ENCODE measurements at places on chromosomes 4 and X. TPM values are rescaled to one million over a fixed set of nuclear protein-coding genes. Genes with fewer than 3 reads are reported as not detected.

DNA sequence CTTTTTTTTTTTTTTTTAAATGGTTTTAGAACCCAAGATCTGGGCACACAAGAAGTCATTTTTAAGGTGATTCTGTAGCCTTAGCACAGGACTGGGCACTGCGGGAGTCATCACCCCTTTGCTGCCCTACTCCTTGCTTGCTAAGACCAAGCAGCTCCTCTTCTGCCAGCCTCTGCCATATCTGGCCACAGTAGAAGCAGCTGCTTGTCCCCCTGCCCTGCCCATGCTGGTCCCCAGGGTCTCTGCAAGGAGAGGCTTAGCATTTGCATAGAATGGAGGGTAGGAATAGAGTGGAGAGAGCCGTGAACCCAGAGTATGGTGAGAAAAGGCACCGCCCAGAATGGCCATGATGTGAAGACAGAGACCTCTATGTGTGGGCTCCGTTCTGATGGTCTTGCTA, 109.3 kb downstream of the ADRA2C start:
- DNase-seq: no peak

DNA sequence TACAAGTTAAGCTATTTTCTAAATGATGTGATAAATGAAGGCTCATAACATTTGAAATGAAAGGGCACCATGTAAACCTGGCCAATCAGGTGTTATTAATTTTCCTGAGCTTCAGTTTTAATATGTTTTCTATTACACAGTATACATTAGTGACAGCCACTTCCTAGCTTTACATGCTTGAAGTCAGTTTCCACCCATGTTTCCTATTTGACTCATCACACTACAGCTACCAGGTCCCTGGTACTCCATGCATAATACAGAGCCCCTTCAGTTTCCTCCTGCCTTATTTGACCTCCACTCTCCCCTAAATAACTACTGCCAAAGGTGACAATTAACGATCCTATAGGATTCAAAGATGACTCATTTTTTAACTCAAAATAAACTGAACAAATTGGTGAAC, 18.3 kb downstream of the ZNF518B start:
- DNase-seq: no peak

DNA sequence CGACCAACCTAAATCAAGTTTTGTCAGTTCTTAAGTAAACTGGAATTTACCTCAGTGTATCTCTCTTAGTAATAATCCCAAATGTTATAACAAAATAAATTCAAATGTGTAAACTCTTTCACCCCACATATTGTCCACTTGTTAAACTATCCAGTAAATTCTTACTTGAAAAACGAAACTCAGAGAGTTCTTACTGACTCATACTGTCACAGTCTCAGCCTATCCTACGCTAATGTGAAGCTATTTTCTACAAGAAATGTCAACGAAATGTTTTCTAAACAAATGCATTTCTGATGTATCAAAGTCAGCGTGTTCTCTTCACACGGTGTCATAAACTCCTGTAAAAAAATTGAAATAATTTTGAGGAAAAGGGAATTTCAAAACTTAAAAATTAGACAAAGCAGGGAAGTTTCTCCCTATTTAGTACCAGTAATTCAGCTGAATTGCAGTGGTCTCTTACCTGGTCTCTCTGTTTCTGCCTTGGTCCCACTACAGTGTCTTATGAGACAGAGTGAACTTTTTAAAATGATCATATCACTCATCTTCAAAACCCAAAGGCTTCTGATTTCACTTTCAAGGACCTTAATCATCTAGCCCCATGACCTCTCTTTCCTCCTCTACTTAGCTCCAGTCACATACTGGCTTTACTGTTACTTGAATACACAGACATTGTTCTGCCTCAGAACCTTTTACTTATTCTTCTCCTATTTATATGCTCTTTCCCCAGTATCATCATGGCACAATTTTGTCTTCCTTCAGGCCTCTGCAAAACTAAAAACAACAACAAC, 63.3 kb downstream of the DCAF8L1 start:
- no peak for DNase-seq

- DNase-seq: no peak
These were observed 1.8 kb downstream of the SLC30A9 start for GRCh38 chr4:41991916-41992767.

DNA sequence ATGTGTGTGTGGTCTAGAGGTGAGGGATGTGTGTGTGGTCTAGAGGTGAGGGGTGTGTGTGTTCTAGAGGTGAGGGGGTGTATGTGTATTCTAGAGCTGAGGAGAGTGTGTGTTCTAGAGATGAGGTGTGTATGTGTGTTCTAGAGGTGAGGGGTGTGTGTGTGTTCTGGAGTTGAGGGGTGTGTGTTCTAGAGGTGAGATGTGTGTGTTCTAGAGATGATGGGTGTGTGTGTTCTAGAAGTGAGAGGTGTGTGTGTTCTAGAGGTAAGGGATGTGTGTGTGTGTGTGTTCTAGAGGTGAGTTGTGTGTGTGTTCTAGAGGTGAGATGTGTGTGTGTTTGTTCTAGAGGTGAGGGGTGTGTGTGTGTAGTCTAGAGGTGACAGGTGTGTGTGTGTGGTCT, 1.3 kb downstream of the BST1 start:
- no peak for DNase-seq

DNA sequence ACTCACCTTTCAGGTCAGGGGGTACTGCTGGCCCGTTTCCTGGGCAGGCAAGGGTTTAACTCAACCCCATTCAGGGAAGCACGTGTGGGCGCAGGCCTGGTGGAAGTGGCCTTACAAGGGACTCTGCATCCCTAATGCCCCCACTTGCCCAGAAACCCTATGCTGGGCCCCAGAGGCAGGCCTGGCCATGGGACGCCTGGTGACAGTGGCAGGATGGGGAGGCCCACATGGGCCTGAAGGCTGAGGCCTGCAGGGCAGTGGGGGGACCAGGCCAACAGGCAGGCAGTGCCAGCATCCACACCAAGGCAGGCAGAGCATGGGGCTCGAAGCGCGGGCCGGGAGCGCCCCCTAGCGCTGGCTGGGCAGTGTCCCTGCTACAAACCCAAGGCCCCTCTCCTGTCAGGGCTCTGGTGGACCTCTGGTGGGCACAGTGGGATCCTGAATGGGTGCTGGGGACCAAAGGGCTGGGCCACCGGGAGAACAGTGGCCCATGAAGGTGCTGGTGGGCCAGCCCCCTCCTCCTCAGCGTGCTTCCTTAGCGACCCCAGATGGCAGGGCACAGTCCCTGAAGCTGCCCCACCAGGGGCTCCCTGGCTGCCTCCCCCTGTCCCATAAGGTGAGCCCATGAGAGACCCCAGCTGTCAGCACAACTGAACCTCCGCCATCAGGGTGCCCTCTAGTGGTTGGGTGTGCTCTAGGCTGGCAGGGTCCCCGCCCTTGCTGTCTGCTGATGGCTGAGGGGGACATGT, 16.8 kb downstream of the FGFR3 start:
- peak; percentile 61 for DNase-seq

GRCh38 chr4:75564023-75564422, 8.2 kb downstream of the ODAPH start:
- no peak for DNase-seq

DNA sequence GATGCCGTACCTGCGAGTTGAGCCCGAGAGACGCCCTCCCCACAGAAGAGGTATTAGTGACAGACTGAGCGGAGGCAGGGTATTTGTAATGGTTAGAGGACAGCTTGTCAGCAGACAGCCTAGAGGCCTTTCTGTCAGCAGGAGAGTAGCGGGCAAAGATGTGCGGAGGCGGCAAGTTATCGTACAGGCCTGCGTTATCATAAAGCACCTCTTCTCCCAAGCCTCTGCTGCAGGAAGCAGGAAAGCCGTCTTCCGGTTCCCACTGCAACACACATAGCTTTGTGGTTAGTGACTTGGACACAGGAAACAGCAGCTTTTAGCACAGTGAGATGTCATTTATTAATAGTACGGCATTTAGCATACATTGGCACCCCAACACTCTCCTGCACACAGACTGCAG, 158.3 kb downstream of the AFAP1 start:
- DNase-seq: no peak

DNA sequence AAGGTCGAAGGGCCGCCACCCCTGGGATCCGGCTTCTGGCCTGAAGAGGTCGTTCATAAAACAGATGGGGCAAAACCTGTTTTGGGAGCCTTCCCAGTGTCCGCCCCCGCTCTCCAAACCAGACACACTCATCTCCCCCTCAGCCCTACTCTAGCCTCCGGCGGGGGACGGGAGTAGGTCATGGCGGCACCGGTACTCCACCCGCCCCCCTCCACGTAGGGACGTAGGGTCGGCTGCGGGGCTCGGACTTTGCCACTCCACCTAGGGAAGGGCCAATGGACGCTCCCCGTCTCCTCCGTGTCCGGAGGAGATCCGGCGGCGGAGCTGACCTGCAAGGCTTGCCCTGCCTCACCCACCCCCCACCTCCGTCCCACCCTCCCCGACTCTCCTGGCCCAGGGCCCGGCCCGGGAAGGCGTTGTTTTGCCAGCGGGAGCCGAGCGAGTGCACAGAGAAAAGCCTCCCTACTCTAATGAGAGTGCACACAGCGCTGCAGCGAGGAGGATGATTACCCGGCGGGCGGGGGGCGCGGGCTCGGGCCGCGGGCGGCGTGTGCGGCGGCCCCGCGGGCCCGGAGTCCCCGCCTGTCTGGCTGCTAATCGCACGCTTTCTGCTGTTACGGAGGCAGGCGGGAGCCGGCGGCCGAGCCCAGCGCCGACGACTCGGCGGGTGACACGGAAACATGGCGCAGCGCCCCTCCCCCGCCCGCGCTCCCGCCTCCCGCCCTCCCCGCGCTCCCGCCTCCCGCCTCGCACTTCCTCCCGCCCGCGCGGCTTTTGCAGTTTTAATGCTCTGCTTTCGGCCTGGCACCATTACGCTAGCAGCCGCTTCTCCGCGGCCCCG, 8.3 kb upstream of the BCOR start:
- peak; percentile 76 for DNase-seq

- DNase-seq: no peak
These were observed 125.0 kb downstream of the RASGEF1B start for GRCh38 chr4:81346719-81347118.

DNA sequence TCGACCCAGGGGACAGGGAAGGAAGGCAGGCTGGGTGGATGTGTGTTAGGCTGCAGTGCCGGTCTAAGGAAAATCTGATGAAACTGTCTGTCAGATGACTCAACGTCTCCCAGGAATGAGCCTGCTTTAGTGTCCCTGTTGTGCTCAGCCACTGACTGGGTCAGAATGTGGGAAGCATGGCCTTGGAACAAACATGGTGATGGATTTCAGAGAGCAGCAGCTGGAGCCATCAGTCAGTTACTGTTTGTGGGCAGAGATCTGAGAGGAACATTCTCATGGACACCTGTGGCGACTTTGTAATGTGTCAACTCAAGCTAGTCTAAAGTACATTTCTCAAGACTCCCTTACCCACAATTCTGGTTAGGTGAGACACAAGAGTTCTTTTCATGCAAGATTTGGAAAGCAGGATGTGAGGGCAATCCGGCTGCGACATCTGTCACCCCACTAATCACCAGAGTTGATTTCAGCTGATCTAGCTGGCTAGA, 63.2 kb downstream of the ANAPC10 start:
- DNase-seq: no peak

DNA sequence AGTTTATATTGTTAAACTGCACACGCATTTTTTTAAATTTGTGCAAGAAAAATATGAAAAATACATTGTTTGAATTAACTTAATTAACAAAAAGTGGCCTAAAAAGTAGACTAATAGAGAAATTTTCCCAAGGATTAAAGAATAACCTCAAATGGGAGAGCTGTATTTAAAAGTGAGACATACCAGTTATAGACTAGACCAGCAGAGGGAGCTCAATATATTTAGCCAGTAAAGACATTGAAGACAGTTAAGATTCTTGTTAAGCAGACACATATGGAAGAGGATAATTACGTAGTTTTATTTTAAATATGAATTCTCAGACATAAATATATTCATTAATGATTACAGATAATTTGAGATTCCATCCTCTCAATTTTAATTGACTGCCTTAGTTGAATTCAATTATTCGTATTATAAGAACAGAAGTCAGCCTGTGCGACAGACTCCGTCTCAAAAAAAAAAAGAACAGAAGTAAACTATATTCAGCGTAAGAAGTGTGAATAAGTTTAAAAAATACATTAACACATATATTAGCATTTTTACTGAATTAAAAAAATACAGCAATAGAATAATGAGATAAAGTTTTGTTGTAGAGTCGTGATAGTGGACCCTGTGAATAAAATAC, 64.8 kb downstream of the GLRA3 start:
- DNase-seq: no peak

- DNase-seq: no peak
These were observed 176.2 kb downstream of the CBR4 start for GRCh38 chr4:168833881-168834280.

GRCh38 chr4:186015212-186015817, 53.6 kb upstream of the TLR3 start:
- peak; percentile 74 for DNase-seq

- no peak for DNase-seq
These were observed 283.7 kb upstream of the GATB start for GRCh38 chr4:152044331-152045036.

DNA sequence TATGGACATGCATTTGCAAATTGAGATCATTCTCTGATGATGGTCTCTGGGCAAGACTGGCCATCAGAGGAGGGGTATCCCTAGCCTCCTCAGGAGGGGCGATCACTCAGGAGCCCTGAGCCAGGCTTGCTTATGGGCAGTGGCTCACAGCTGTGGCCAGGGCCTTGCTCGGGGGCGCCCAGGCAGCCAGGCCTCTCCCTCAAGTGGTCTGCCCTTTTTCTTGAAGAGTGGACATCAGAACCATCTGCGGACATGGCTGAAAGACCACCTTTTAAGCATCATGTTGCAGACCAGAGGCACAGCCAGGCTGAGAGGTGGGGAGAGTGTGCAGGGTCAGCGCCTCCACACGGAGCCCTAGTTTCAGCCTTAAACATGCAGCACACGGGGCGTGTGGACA, 106.7 kb upstream of the PSAPL1 start:
- no peak for DNase-seq

GRCh38 chrX:78327370-78328086, at the start of gene CYSLTR1:
CYSLTR1 (minus strand) TSS chrX:78327611; CDS start chrX:78273746, 53,865 bp downstream.
- no peak for DNase-seq

GRCh38 chr4:52545099-52546069, 113.7 kb downstream of the USP46 start:
- DNase-seq: peak; percentile 68

The TXK gene
- 0.25 TPM for total RNA-seq

The MAGEA9B gene
- not detected for total RNA-seq

The ARHGAP36 gene
- not detected for total RNA-seq

The TLL1 gene
- total RNA-seq: 0.90 TPM

The GPRASP3 gene
- total RNA-seq: 5.4 TPM

The GABRB1 gene
- total RNA-seq: 3.7 TPM

The OTUD4 gene
- total RNA-seq: 42.1 TPM

The TMEM31 gene
- not detected for total RNA-seq

The RHOXF2B gene
- not detected for total RNA-seq

The CCKAR gene
- total RNA-seq: not detected

The VEGFC gene
- 7.4 TPM for total RNA-seq

The TMSB15B gene
- 0.56 TPM for total RNA-seq

The MAGEA11 gene
- total RNA-seq: not detected

The PASD1 gene
- total RNA-seq: not detected

Data from heart left ventricle (tissue), 16 donors.